Stimulated activated CD4-positive, alpha-beta T cell treated with anti-CD3 and anti-CD28 coated beads, Interleukin-1b, Interleukin-23, amount 100 ng/mL, for 24 hours (primary cell): ENCODE measurements at places on chromosomes 7 and 10.

DNA sequence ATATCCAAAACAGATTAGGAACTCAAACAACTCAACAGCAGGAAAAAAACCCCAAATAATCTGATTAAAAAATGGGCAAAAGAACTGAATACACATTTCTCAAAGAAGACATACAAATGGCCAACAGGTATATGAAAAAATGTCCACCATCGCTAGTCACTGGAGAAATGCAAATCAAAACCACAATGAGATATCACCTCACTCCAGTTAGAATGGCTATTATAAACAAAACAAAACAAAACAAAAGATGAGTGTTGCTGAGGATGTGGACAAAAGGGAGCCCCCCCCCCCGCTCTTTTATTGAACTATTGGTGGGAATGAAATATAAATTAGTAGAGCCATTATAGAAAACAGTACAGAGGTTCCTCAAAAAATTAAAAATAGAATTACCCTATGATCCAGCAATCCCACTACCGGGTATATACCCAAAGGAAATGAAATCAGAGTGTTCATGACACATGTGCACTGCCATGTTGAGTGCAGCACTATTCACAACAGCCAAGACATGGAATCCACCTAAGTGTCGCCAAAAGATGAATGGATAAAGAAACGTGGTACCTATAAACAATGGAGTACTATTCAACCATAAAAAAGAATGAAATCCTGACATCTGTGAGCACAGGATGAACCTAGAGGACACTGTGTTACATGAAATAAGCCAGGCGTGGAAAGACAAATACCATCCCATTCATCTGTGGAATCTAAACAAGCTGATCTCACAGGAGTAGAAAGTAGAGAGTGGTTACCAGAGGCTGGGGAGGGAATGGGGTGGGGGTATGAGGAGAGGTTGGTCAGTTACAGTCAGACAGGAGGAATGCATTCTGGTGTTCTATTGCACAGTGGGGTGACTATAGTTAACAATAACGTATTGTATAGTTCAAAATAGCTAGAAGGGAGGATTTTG, 78.1 kb upstream of the RHEB start:
- no peak for DNase-seq

GRCh38 chr7:134546955-134547354, 2.0 kb upstream of the AKR1B15 start:
- DNase-seq: no peak

- DNase-seq: no peak
Observed at GRCh38 chr10:121668314-121669027, 70.2 kb upstream of the FGFR2 start.

- DNase-seq: no peak
Observed at GRCh38 chr10:63917363-63917762, 396.2 kb downstream of the REEP3 start.

- no peak for DNase-seq
Observed at GRCh38 chr7:132437730-132438129, 138.5 kb downstream of the PLXNA4 start.

DNA sequence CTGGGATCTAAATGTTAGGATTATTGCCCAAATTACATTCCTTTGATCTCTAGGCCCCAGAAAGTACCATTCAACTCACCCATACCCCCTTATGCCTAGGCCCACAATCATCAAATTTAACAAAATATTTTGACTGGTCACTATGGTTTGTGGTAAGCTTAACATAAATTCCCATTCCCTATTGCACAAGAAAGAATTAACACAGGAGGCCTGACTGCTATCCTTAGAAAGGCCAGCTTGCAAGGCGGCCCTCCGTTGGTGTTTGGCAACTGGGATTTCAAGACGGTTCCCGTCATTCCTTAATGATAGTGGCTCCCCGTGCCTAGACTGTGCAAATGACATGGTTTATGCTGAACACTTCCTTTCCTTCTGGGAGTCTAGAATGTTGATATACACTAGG, 29.6 kb downstream of the ARHGAP21 start:
- no peak for DNase-seq

GRCh38 chr10:34661580-34661979, 153.5 kb downstream of the PARD3 start:
- DNase-seq: no peak

DNA sequence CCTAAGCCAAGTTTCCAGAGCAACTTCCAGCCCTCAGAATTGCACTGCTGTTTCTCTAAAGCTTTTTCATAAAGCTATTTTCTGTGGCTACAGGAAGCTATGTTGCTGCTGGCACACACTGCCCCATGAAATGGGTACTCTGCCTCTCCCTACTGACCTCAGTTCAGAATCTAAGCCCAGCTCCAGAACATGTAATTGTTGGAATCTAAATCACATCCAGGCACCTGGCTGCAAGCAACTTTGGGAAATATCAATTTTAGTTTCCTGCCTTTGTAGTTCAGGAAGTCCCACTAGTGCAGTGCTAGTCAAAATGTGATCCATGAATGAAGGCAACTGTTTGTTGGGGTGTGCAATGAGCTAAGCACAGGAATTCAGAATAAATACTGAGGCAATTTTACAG, 226.2 kb downstream of the THSD7A start:
- no peak for DNase-seq

DNA sequence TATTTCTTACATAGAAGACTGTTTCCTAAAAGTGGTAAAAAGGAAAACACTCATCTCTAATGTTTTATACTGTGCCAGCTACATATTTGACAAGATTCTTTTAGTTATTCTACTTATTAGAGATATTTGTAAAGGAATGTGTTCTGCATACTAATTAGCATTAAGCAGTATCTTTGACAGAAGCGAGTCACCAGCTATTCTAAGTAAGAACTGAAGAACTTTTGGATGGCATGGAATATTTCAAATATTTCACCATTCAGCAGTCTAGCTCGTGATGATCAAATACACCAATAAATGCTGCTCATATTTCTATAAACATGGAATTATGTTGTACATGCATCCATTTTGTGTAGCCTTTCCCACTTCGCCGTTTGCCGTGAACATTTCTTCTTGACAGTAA, 241.6 kb upstream of the TCF7L2 start:
- DNase-seq: no peak

DNA sequence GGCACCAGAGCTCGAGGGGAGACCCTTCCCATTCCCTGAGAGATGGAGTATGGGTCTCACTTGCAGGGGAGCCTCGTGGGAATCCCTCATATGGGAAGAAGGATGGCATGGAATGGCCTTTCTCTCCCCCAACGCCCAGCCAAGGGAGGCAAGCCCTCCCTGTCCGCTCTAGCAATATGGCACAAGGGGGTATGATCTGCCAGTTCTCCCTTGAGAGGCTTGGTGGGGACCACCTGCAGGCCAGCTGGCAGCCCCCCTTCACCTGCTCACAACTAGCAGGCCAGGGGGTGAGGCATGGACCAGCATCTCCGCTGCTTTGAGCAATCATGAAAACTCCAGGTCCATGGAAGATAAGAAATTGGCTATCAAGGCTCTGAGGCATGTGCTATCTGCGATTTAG, 70.8 kb downstream of the PARP12 start:
- no peak for DNase-seq

- no peak for DNase-seq
Observed at GRCh38 chr10:114520453-114520852, 116.2 kb upstream of the AFAP1L2 start.

GRCh38 chr10:126502441-126502840, 114.2 kb upstream of the ADAM12 start:
- DNase-seq: no peak

GRCh38 chr10:94308866-94309265, 53.9 kb downstream of the NOC3L start:
- no peak for DNase-seq

DNA sequence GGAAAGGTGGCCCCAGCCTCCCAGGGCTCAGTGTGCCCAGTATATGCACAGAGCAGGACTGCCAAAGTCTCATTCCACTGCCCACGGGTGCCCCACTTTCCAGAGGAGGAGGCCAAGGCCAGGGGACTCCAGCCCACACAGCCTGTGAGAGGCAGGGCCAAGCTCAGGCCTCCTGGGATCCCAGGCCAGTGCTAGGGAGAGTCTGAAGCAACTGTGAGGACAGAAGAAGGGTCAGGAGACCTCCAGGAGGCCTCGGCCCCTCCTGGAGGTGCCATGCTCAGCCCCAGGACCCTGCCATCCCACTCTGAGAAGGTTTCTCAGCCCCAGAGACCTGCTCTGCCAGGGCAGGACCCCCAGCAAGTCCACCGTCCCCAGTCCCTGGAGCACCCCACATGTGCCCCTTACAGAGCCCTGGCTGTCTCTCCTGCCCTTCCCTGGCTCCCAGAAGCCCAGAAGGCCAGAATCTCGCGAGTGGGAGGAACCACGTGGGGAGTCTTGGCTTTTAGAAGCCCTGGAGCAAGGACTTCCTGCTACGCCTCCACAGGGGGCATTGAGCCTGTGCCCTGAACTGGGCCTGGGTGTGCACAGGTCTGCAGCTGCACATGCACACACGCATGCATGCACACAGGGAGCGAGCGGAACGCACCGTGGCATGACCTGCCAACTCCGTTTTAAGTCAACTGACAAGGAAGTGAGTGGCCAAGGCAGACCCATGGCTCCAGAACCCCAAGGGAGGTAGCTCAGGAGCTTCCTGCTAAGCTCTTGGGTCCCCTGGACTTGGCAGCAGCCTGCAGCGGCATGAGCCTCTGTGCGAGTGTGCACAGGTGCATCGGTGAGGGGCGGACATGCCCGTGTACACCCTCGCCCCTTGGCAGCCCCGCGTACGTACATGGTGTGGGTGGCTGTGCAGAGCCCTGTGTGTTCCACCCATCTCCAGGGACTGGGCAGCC, 33.6 kb downstream of the ZCCHC24 start:
- DNase-seq: no peak

GRCh38 chr7:151039850-151040548, 8.3 kb upstream of the ASIC3 start:
- DNase-seq: no peak

- DNase-seq: no peak
Observed at GRCh38 chr10:29703271-29703670, 68.5 kb upstream of the SVIL start.

DNA sequence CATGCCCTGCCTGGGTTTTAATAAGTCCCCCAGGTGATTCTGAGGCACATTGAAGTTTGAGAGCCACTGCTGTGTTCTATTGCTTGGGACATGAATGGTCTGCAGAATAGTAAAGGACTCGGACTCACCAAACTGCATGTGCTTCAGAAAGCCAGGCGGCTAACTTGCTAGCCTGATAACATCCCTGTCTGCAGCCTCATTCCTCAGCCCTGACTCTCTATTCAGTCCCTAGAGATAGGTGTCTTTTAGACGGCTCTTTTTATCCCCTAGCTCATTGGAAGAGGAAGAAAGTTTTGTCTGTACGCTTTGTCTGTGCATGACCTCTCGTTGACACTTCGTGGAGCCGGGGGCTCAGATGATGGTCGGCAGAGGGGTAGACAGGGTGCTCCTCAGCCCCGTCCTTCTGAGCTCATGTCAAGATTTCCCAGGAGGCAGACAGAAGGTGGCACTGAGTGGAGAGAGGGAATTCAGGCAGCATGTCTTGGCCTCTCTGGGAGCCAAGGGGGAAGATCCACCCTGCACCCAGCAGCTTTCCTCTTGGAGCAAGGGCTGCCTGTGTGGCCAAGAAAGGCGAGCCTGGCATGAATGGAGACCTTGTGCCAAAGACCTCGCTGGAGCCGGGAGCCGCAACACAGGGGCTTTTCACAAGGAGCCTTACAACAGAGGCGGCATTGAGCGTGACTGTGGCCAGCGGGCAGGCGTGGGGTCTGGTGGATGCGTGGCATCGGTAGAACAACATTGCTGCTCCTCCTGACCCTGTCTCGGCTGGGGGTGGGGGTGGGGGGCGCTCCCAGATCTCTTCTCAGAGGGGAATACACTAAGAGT, 51.1 kb upstream of the PODXL start:
- DNase-seq: no peak

GRCh38 chr10:9260690-9261089, 1206.2 kb downstream of the GATA3 start:
- no peak for DNase-seq

- no peak for DNase-seq
Observed at GRCh38 chr7:85004402-85004801, 182.5 kb downstream of the SEMA3D start.

DNA sequence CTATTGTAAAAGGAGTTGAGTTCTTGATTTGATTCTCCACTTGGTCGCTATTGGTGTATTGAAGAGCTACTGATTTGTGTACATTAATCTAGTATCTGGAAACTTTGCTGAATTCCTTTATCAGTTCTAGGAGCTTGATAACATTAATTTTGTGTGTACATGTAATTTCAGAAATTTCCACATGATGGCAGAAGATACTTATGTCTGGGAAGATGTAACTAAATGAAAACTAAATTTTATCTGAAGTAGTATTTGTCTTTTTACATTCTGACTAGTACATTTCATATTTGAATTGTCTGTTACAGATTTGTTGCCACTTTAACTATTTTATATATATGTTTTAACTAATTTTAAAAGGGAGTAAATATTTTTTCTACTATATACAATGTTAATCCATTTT, 27.6 kb downstream of the SDHAF3 start:
- DNase-seq: no peak

DNA sequence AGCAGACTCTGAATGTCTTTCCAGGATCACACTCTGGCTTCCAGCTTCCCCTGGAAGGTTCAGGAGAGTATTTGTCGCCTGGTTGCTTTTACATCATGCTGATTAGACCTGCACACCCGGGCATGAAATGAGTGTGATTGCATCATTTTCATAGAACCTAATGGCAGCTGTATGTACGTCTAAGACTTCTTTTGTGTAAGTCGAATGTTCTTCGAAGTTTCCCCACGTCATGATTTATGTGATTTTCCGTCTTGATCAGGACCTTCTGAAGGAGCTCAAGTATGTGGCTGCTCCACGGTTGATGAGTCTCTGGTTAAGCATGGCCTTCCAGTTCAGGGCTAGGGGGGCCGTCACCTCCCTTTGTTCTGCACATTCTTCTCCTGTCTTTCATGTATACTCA, 4.5 kb downstream of the EIF4H start:
- DNase-seq: no peak

GRCh38 chr10:90912174-90912573, 8.7 kb downstream of the ANKRD1 start:
- no peak for DNase-seq

DNA sequence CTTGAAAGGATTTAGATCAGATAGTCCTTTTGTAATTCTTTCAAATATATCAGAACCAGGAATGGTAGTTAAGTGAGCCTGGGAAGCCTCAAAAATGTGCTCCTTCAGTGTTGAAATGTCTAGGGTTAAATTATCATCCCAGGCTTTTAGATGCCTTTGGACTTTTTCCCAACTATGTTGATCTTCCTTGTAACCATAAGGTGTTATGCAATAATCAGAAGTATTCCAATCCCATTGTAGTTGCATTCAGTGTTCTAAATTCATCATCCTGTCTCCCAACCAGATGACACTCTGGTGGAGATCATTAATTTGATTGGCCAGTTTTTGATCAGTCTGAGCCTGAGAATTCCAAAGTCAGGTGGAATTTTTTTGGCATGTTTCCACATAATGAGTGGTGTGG, 35.1 kb upstream of the AKR1C2 start:
- DNase-seq: no peak

GRCh38 chr7:37960483-37960882, 40.0 kb downstream of the EPDR1 start:
- no peak for DNase-seq

GRCh38 chr10:6602700-6603084, 22.6 kb upstream of the PRKCQ start:
- no peak for DNase-seq

GRCh38 chr7:31007634-31008033, 43.9 kb downstream of the GHRHR start:
- no peak for DNase-seq
